ENCODE measurements at places on chromosomes 12 and 14.

DNA sequence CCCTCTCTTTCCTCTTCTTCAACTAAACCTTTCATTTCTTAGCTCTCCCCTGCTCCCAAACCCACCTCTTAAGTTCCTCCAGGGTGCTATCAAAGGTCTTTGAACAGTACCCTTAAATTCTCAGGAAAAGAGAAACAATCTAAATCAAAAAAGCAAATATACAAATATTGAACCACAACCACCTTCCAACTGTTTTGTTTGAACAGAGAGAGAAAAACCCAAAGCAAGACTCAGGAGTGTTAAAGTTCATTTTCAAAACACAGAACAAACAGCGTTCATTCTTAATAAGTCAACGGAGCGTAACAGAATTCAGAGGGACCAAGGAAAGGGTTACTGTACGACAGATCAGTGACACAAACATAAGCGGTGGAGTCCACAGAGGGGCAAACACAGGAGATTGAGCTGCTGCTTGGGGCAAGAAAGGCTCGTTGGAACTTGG lies 73.3 kb downstream of the NDUFA12 start:
- no peak for DNase-seq

- peak; percentile 19 for DNase-seq
Measured at GRCh38 chr14:100306998-100307765, 938 bp upstream of the SLC25A29 start.

DNA sequence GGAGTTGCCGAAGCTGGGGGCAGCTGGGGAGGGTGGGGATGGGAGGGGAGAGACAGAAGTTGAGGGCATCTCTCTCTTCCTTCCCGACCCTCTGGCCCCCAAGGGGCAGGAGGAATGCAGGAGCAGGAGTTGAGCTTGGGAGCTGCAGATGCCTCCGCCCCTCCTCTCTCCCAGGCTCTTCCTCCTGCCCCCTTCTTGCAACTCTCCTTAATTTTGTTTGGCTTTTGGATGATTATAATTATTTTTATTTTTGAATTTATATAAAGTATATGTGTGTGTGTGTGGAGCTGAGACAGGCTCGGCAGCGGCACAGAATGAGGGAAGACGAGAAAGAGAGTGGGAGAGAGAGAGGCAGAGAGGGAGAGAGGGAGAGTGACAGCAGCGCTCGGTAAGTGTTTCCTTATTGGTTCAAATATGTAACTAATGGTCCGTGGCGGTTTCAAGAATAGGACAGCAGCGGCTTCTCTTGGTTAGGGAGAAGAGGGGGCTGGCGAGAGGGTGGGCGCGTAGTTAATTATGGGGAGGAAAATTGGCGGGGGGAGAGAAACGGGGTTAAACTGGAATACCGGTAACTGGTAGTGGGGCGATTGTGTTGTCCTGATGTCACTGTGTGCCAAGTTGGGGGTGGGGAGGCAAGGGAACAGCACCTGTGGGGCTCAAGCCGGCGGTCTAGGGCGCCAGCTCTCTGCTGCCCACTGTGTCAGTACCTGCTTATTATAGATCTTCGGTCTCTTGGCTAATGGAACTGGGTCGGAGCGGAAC lies 8.4 kb downstream of the HOXC8 start:
- DNase-seq = peak; percentile 72

GRCh38 chr14:24690492-24690891 lies 56.5 kb upstream of the GZMB start:
- no peak for DNase-seq

DNA sequence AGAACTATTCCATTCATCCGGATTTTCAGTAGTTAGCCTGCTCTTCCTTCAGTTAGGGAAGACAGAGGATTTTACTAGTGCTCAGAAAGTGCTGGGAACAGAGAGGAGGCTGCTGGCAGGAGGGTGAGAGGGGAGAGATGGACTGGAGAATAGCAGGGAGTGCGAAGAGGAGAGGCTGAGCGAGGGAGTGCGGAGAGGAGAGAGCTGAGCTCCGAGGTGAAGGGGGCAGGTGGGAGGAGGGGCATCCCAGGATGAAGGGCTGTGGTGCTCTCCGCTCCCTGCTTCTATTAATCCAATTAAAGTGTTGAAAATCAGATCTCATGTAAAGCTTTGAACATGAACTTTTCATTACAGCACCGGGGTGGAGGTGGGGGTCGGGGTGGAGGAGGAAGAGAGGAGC lies 20.4 kb upstream of the SMOC1 start:
- DNase-seq = no peak

DNA sequence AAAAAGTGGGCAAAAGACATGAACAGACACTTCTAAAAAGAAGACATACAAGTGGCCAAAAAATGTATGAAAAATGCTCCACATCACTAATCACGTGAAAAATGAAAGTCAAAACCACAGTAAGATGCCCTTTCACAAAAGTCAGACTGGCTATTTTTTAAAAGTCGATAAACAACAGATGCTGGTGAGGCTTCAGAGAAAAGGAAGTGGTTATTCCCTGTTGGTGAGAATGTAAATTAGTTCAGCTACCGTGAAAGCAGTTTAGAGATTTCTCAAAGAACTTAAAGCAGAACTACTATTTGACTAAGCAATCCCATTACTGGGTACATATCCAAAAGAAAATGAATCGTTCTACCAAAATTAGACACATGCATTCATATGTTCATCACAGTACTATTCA lies 237.0 kb downstream of the KIF21A start:
- DNase-seq = no peak

- DNase-seq = peak; percentile 72
Measured at GRCh38 chr14:64637735-64638473, 66.3 kb upstream of the PLEKHG3 start.

- no peak for DNase-seq
Measured at GRCh38 chr12:11669348-11669747, 19.9 kb downstream of the ETV6 start.

- no peak for DNase-seq
Measured at GRCh38 chr12:106333756-106334155, 23.8 kb upstream of the POLR3B start.

GRCh38 chr12:112167718-112168525 lies 42.6 kb downstream of the TRAFD1 start:
- DNase-seq = no peak

GRCh38 chr14:63443988-63444387 lies 99.2 kb downstream of the PPP2R5E start:
- no peak for DNase-seq

DNA sequence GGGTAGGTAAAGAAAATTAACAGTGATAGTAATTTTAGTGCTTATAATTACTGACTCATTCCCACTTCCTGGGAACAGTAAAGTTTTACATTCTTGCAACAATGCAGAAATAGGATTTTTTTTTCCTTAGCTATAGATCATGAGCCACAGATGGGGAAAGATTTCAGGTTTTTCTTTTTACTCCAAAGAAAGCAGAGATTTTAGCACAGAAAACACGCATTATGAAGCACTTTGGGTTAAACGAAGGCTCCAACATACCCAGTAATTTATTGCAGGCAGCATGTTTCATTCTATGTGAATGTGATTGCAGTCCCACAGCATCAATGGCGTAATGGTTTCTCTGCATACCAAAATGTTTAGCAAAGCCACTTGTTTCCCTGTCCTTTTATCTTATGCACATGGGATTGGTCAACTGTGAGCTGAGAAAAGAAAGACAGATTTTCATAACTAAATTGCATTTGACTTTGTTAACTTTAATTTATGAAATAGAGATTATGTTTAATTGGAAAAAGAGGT lies 124.6 kb upstream of the E2F7 start:
- peak; percentile 96 for DNase-seq

DNA sequence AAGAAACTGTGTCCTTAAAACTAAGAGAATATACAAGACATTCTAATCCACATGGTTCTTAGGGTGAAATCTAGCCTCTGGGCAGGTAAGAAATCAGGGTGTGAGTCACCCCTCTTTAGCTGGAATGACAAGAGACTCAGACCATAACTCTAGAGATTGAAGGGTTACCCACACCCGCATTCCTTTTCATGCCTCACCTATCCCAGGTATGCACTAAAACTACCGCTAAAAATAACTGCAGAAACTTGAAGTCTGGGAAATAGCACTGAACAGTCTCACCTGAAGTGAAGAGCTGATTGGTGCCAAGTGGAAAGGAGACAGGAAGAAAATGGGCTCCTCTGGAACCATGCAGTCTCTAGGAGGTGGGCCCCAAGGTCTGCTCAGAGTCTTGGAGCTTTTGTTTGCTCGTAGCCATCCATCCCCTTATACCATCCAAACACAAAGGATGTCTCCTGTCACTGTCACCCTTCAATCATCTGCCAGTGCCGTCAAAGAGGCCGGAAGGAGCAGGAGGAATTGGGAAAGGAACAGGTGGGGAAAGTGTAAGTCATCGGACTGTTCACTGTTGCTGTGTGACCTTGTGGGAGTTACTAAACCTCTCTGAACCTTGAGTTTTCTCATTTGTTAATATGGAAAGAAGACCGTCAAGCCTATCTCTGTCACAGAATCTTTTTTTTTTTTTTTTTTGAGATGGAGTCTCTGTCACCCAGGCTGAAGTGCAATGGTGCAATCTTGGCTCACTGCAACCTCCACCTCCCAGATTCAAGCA lies 22.4 kb downstream of the DDX47 start:
- peak; percentile 40 for DNase-seq

DNA sequence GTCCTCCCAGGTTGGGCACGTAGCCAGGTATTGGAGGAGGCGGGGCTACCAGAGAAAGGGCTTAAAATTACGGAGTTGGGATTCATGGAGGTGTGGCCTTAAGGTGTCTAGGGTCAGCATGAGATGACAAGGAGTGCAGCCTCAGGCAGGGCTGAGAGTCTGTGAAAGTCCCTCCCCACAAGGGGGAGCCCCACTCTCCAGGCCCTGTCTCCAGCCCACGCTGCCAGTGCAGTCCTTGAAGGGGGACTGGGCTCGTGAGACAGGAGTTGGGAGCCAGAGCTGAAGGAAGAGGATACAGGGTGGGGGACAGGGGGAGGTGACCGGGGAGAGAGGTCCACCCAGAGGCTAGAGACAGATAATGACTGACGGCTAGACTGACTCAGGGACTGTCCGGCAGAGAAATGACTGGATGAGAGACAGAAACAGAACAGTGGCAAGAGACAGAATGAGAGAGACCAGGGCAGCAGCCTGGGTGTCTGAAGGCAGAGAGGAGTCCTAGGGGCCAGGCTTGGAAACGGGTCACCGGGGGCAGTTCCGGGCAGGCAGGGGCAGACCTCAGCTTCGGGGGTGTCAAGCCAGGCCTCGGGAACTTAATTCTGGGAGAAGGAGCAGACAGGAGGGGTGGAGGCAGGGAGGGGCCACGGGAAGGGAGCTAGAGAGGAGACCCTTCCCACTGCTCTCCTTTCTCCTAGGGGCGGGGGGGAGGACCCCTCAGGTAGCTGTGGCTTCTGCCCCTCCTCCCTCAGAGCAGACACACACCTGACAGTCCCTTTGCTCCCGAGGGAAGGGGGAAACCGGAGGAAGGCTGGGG lies 970 bp downstream of the CDH24 start:
- peak; percentile 67 for DNase-seq

DNA sequence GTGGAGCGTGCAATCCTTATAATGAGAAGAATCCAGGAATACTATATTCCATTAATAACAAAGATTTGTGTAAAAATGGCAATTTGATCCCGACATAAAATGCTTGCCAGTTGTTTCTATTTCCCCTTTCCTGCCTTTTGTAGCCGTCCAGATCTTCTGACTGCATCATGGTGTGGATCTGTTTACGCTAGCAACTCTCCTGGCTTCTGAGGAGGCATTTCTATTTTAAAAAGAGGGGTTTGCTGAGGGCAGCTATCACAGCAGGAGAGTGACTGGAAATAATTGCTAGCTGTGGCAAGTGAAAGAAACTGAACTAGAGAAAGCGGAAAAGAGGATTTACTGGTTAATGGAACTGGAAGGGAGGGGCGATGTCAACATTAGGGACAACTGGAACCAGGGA lies 145.6 kb downstream of the ATP23 start:
- no peak for DNase-seq

DNA sequence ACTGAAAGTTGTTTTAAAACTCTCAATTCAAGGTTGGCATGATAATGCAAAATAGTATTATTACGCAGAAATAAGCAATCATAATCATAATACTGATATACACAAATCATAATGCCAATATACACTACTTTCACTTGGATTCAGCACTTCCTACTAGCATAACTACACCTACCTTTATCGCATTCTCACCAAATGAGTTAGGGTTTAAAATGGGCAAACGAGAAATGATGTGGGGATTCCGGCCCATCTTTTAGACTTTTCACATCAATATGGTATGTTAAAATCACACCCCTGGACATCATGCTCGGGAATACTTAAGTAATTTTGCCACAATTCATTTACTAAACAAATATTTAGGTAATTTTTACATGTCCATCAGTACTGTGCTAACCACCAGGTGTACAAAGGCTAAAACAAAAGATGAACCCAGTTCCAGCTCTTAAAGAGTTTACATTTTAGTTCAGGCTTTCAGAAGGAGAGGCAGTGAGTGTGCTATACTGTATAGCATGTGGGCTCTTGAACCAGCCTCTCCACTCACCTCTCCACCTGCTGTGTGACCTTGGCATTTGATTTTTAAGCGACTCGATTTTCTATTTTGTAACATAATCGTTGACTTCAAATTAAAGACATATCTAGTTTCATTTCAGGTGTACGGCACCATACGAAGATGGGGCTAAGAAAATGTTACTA lies 1.1 kb upstream of the USP15 start:
- DNase-seq = no peak

GRCh38 chr12:131409211-131409610 lies 301.7 kb upstream of the SFSWAP start:
- DNase-seq = no peak

DNA sequence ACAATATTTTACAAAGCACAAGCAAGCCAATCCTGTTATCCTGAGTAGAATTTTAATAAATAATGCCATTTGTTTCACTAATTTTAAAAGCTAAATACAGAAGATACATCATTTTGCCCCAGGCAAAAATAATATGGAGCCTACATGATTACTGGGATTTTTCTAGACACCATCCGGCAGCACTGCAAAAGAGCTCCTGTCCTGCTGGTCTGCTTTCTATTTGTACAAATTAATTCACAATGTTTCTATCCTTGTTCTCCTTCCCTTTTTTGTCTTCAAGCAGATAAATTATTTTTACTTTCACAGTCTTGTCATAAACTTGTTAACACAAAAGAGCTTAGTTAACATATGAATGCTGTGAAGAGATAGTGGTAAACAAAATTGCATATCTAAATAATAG lies 4.6 kb downstream of the SIX1 start:
- DNase-seq = no peak

DNA sequence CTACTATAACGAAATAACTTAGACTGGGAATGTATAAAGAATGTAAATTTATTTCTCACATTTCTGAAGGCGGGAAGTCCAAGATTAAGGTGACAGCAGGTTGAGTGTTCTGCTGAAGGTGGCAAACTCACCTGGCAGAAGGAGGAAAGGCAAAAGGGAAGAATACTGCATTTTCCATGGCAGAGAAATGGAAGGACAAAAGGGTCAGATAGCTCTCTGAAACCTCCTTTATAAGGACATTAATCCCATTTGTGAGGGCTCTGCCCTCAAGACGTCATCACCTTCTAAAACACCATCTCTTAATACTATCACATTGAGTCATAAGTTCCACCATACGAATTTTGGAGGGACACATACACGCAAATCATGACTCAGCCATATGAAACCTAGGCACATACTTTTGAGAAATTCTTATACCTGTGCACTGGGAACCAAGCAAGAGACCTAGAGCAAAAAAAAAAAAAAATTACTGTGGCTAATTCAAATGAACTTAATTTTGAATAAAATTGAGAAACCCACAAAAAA lies 1669.3 kb upstream of the FLRT2 start:
- peak; percentile 61 for DNase-seq

GRCh38 chr14:32006263-32007110 lies 70.6 kb upstream of the ARHGAP5 start:
- DNase-seq = peak; percentile 27
